ENCODE measurements at places on chromosomes 3 and 15.
A peak's percentile ranks its signal among the peaks of the same experiment; 100 is the strongest.

GRCh38 chr3:153437666-153438065 is 275.6 kb downstream of the RAP2B start:
- DNase-seq = no peak

DNA sequence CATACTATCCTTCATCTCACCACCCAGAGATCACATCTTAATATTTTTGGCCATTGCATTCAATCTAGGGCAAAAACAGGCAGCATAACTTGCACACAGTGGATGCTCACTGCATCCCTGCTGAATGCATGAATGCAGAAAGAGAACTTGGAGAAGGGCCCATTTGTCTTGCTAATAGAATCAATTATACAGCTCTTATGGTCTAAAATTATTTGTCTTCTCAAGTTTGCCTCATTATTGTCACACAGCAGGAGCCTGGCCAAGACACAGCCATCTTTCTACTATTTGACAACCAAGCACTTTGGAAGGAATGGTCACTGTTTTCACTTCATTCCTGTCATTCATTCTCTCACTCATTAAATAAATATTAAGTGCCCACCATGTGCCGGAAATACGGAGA is 1.2 kb upstream of the ARHGEF26 start:
- no peak for DNase-seq

DNA sequence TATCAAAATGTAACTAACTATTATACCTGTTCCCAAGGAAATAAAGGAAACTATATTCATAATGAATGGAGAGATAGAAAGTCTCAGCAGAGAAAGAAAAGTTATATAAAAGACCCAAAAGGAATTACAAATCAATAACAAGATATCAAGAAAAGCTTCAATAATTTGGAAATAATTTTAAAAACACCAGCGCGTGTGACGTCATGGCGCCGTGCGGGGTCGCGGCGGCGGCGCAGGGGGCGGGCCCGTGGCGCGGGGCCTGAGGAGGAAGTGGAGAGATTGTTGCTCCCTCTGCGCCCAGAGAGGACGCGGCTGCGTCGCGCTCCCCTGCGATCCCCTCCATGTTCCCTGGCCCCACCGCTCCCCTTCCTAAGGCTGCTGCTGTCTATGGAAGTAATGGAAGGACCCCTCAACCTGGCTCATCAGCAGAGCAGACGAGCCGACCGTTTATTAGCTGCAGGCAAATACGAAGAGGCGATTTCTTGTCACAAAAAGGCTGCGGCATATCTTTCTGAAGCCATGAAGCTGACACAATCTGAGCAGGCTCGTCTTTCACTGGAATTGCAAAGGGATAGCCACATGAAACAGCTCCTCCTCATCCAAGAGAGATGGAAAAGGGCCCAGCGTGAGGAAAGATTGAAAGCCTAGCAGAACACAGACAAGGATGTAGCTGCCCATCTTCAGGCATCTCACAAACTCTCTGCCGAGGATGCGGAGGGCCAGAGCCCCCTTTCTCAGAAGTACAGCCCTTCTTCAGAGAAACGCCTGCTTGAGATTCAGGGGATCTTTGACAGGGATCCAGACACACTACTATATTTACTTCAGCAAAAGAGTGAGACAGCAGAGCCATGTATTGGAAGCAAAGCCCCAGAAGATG is 4.1 kb downstream of the XCR1 start:
- no peak for DNase-seq

DNA sequence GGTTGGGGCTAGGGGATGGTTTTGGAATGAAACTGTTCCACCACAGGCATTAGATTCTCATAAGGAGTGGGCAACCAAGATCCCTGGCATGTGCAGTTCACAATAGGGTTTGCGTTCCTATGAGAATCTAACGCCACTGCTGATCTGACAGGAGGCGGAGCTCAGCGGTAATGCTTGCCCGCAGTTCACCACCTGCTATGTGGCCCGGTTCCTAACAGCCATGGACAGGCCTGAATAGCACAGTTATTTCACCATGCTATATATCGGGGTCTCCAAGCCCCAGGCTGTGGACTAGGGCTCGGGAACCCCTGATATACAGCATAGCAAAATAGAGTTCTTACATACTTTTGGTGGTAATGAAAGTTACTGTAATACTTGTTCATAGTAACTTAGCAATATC is 99.9 kb upstream of the THSD4 start:
- no peak for DNase-seq

DNA sequence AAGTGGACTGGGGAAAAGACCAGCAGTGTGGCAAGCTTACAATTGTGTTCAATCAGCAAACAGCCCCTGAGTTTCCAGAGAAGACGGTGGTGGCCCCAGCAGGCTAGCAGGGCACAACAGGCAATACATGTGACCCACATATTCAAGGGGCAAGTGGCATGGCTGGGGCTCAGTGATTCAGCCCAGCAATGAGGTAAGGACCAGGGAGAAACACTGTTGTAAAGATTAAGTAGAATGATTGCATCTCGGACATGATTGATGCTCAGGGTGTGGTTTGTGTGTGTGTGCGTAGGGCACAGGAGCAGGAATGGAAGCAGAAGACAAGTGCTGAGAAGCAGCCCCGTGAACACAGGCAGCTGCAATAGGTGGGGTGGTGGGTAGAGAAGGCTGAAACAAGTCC is 37.9 kb downstream of the KLHL6 start:
- DNase-seq = no peak

- DNase-seq = no peak
Measured at GRCh38 chr15:96321639-96322535, 8.6 kb upstream of the NR2F2 start.

DNA sequence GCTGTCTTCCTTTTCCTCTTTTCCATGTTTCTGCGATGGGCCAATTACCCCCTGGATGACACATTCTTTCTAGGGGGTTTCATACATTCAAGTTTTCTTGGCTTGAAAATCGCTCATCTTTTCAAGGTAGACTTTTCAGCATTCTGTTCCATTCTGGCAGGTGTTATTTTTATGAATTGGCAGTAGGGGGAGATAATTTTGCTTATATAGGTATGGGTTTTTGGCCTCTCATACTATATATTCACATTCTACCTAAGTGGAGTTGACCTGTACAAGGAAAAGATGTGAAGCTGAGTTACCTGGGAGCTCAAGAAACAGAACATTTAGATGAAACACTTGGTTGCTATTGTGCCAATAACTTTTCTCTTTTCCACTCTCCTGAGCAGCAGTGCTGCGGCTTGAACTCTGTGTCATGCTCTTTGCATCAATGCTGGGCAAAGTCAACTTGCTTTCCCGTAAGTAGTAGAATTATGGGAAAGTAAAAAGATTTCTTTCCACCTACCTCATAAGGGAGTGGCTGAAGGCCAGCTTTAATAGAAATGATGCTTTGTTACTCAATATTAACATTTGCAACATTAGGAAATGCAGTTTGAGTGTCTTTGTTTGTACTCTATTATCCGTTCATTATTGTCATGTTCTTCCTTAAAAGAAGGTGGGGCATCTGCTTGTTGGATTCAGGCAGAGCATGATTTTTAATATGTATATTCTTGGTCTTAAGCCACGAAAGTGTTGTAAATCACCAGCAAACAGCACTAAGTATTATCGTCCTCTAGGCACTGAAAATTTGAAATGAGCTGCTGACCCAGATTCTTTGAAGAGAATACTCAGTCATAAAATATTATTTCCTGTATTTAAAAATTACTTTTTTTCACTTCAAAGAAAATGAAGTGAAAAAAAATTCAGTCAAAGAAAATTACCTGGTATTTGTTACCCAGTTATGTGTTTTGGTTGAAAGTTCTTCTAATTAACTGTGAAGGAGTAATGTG is 27.7 kb upstream of the MFSD1 start:
- peak; percentile 93 for DNase-seq

- no peak for DNase-seq
Measured at GRCh38 chr15:84736375-84736774, 12.0 kb upstream of the ZNF592 start.

DNA sequence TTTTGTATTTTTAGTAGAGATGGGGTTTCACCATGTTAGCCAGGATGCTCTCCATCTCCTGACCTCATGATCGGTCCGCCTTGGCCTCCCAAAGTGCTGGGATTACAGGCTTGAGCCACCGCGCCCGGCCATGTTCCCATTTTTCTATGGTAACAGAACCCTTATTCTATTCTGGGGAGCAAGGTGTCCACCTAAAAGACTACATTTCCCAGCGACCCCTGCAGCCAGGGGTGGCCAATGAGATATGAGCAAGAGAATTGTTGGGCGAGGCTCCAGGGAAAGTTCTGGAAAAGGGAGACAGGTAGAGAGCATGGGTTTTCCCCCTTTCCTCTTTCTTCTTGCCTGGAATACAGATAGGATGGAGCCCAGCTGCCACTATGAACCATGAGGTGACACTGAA is 96.9 kb downstream of the LINGO1 start:
- DNase-seq = no peak

DNA sequence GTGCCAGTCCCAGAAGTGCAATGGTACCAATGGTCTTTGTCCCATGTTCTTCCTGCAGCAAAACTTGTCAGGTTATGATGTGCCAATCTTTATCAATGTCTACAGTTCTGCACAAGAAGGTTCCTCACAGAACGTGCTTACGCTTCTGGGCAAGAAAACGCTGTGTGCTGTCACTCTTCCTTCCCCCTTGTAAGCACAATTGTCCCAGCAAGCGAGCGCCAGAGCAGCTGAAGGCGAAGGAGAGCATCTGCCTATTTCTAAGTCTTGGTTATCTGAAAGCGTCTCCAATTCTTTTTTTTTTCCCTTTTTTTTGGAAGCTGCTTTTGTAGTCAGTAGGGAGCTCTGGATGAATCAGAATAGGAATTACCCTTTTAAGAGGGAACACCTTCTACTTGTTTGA is 514.4 kb downstream of the FGF12 start:
- DNase-seq = no peak

DNA sequence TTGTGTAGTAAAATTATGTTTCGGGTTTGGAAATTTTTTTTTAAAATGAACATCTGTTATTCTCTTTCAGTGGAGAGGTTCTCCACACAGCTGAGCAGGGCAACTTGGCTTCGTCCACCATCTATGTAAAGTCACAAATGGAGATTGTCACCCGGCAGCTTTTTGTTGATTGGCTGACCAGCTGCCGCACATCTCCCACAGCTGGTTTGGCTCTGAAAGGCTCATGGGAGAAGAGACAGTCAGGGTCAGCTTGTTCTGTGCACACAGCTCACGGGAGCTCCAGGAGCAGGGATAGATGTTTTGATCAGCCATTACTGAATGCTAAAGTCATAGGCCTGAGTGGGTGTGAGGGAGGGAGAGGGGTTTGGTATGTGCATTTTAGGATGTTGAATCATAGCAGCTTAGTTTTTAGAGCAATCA is 12.9 kb upstream of the CCDC80 start:
- no peak for DNase-seq

DNA sequence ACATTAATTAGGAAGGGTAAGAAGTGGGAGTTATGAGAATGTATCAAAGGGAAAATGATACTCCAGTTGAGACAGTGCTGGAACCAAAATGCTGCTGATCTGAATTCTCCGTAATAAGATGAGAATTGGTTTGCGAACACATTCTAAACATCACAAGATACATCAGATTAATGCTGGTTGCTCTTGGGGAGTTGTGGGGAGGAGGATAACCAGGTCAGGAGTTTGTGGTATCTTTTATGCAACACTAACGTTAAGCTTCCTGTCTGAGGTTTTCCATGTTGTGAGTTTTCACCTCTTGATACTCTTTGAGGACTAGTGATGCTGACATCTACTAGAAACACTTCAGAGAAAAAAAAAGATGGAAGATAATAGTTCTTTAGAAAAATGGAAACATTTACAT is 47.2 kb downstream of the PPARG start:
- peak; percentile 61 for DNase-seq

GRCh38 chr3:174792864-174793263 is 66.3 kb upstream of the NAALADL2 start:
- no peak for DNase-seq

GRCh38 chr15:80031841-80032240 is 27.6 kb upstream of the ZFAND6 start:
- DNase-seq = no peak

GRCh38 chr15:63109498-63109897 is 12.2 kb upstream of the LACTB start:
- no peak for DNase-seq

DNA sequence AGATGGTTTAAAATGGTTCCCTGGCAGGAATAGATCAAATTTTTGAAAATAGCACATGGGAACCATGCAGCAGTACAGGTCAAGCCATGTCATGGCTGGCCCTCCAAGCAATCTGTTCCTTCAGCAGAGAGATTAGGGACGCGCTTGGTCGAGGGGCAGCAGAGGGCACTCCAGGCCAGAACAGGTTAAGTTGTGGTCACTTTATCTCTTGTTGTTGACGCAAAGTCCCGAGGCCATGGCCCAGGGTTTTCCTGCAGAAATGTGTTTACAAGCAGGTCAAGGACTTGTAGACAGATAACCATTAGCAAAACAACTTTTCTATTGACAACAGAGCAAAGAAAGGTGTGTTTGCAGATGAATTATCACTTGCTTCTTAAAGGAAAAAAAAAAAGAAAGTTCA is 570.0 kb upstream of the NR2F2 start:
- peak; percentile 29 for DNase-seq

GRCh38 chr15:57726411-57726810 is 19.9 kb downstream of the POLR2M start:
- DNase-seq = no peak

DNA sequence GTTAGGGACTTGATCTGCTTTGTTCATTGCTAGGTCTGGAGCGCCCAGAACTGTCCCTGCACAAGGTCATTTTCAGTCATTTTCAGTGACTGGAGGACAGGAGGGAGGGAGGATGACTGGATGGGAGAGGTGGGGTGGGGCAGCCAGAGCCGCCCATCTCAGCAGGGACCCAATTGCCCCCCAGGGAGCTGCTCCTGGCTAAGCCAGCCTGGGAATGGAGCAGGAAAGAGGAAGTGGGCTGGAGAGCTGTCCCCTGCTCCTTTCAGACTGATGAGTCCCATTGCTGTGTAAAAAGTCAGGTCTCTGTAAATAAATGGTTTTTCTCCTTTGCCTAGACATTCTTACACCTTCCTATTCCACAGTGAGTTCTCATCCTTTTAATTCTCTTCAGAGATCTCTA is 98.4 kb upstream of the RAD18 start:
- DNase-seq = no peak

GRCh38 chr3:98519351-98519750 is 3.4 kb downstream of the CLDND1 start:
- DNase-seq = no peak

DNA sequence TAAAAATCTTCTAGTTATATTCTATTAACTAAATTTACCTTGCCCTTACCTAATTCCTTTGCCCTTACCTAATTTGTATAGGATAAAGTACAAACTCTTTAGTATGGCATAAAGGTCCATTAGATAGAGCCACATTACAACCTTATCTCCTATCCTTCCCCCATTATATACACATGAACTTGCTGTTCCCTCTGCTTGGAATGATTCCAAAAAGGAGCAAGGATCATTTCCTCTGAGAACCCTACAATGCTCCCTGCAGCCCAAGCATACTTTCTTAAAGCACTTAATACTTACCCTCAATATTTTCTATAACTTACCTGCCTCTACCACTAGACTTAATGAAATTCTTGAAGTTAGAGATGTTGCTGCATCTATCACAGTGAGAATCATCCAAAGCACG is 118.9 kb upstream of the CCDC54 start:
- no peak for DNase-seq
